CD4-positive, alpha-beta T cell treated with Interleukin-17A for 1 hour (primary cell): ENCODE measurements at places on chromosomes 4 and X.

- no peak for DNase-seq
Measured at GRCh38 chrX:18558799-18559198, 113.1 kb downstream of the RS1 start.

DNA sequence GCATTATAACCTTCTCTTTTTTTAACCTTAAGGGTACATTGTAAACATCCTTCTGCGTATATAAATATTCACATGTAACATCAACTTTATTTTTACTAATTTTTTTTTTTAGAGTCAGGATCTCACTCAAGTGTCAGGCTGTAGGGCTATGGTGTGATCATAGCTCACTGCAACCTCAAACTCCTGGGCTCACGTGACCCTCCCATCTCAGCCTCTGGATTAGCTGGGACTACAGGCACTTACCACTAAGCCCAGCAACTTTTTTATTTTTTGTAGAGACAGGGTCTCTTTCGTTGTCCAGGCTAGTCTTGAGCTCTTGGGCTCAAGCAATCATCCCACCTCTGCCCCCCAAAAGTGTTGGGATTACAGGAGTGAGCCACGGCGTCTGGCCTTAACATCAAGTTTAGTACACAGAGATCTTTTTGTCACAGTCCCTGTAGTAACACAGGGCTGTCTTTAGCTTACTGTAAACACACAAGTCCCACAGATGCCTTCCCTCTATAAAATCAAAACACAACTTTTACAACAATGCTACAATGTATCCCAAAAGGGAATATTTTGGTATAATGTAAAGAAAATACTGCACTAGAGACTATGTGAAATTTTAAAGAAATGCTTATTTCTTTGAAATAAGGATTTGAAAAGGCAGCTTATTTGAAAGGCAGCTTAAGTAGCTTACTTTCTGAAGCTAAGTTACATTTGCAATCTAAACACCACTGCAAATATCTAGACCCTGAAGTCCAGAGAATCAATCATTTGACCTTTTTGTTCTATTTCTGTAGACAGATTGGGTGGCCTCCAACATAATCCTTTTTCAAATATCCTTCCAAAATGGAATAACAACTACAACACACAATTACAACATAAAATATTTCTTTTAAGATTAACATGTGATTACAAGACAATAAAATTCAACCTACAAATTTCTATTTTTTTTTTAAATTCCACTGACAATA, 116.0 kb downstream of the APBB2 start:
- DNase-seq = no peak

DNA sequence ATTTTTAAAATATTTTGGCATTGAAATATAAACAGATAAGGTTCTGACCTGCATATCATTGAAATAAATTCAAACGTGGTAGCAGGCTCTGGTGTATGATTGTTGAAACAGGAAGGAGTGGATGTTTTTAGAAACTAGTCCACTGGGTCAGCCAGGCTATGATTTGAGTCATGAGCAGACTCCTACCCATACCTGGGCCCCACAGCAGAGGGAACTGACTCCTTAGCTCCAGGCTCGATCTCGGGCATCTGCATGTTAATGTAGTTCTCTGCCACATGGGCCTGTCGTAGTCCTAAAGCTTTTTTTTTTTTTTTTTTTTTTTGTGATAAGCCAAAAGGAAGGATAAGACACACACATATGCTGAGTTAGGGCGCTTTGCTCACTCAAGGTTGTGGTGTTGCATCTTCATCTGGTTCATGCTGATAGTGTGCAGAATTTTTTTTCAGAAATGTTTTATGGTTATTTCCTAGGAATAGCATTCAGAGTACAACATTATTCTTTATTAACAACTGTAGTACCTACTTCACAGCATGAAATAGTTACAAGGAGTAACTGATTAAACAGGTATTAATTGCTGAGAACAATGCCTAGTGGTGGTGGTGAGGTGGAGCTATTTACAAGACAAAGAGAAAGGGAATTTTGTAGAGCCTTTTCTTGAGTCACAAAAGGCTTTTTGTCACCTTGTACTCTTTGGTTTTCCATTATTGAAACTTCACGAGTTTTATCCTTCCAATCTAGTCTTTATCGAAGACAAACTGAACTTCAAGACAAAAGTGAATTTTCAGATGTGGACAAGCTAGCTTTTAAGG, 27.3 kb downstream of the OFD1 start:
- DNase-seq = no peak

DNA sequence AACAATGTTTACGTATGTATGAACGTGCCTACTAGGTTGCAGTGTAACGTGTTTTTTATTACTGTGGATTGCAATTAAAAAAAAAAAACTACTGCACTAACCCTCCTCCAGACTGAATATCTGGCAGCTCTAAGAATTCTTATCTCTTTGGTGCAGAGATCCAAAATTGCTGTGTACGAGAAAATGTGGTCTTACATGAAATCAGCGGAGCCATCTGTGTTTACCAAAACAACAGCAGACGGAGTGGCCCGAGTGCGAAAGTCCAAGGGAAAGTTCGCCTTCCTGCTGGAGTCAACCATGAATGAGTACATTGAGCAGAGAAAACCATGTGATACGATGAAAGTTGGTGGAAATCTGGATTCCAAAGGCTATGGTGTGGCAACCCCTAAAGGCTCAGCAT, 268.1 kb downstream of the THOC2 start:
- no peak for DNase-seq

- no peak for DNase-seq
Measured at GRCh38 chrX:4754878-4755604, 1041.6 kb upstream of the PRKX start.

- DNase-seq = peak; percentile 51
Measured at GRCh38 chr4:77433418-77433733, 172.2 kb upstream of the CXCL13 start.
